ENCODE measurements at places on chromosomes 11 and 22.

DNA sequence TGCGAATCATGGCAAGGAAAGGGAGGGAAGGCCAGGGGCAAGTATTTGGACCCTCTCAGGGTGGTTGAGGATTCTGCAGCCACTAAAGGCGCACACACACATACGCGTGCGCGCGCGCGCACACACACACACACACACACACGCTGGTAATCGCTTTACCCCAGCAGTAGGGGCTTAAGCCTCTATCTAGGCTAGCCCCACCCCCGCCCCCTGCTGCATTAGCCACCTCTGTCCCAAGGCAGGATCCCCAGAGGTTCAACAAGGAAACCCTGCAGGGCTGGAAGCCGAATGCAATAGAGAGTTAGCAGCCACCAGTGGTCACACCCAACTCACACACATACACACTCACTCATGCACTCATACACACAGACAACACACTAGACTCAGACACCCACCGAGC, 28.6 kb upstream of the ELFN2 start:
- H3K27me3 ChIP-seq = no peaks in the 10 kb centered on the region
- no peak overlapping the region for H3K27ac ChIP-seq
- DNase-seq = no peak
- H3K4me1 ChIP-seq = no peaks in the 10 kb centered on the region

DNA sequence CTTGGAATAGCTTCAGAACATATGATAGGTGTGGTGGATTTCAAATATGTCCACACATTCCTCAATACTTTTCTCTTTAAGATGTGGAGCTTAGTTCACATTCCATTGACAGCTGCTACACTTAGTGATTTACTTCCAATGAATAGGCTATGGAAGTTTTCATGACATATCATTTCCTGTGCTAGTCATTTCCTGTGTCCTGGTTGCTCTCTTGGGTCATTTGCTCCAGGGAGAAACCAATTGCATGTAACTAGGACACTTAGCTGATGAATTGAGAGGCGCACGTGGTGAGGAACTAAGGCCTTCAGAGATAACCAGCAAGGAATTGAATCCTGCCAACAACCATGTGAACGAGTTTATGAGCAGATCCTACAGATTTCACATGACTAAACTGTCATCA, 120.9 kb downstream of the SLC17A6 start:
- H3K4me1 ChIP-seq = no peaks in the 10 kb centered on the region
- no peaks in the 10 kb centered on the region for H3K36me3 ChIP-seq
- no peak for DNase-seq
- H3K27ac ChIP-seq = no peak overlapping the region

GRCh38 chr11:86469491-86470388, 95.1 kb downstream of the CCDC81 start:
- no peaks in the 10 kb centered on the region for H3K27me3 ChIP-seq
- no peak overlapping the region for H3K4me3 ChIP-seq
- DNase-seq = no peak
- no peaks in the 10 kb centered on the region for H3K4me1 ChIP-seq
- no peaks in the 10 kb centered on the region for H3K36me3 ChIP-seq
- H3K27ac ChIP-seq = no peak overlapping the region

DNA sequence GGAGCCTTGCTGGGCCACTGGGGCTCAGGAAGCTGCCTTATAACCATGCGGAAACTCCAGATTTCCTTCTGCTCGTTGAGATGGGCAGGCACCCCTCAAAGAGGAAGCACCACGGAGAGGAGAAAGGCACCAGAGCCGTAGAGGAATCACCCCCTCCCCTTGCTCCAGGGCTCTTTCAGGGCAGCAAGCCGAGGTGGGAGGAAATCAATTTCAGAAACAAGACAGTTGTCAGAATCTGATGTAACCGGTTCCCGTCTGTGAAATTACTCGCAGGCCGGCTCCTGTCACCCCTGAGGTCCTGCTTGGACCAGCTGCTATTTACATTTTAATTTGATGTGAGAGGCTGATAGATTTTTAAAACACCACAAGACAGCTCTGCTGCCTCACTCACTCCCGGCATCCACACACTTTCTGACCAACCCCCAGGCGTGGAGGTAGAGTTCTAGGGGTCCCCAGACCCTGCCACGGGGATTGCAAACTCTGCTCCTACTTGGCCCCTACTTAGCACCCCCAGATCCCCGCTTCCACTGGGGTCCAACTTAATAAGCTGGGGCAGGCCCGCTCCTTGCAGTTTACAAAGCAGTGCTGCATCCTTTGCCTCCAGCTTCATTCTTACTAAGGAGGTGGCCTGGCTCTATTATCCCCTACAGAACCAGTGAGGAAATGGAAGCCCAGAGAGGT, 162.5 kb downstream of the CEP164 start:
- H3K27ac ChIP-seq = no peak overlapping the region
- no peak overlapping the region for H3K4me3 ChIP-seq
- no peak for DNase-seq
- no peaks in the 10 kb centered on the region for H3K36me3 ChIP-seq
- H3K4me1 ChIP-seq = no peaks in the 10 kb centered on the region

DNA sequence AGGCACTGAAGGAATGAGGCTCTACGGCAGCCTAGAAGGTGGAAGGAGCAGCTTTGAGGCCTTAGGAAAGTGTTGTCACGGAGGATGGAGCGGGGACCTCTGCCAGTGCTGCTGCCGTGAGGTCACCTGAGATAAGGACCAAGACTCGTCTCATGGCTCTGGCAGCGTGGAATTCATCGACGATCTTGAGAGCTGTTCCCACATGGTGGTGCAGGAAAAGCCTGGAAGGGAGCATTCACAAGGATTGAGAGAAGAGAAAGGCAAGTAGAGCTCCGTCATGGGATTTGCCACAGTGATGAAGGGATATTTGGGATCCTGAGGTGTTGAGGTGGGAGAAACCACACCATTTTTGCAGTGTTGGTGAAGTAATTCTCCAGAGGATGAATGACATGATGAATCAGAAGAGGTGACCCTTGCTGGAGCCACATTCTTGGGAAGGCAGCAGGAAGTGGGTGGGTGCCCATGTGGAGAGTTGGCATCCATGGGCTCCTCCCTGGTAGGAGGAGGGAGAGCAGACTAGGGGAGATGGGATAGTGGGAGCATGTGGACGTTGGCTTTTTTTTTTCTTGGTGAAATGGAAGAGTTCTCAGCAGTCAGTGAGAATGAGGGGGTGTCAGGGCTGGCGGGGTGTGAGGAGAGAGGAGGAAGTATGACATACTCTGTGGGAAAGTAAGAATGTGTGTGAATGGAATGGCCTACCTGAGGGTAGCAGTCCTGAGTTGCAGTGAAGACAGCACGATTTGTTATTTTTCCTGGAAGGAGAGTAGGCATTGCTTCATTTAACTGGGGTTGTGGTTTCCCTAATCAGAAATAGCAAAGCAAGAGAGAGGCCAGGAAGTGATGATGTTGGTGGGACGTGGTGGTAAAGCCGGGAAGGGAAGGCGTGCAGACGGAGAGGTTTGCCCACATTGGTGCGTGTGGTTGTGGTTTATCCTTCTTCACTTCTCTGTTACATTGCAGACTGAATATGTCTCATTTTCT, 11.1 kb downstream of the PPP6R3 start:
- H3K27ac ChIP-seq = no peak overlapping the region
- H3K4me1 ChIP-seq = peaks cover 68% of the 10 kb centered on the region
- DNase-seq = no peak
- H3K4me3 ChIP-seq = no peak overlapping the region

DNA sequence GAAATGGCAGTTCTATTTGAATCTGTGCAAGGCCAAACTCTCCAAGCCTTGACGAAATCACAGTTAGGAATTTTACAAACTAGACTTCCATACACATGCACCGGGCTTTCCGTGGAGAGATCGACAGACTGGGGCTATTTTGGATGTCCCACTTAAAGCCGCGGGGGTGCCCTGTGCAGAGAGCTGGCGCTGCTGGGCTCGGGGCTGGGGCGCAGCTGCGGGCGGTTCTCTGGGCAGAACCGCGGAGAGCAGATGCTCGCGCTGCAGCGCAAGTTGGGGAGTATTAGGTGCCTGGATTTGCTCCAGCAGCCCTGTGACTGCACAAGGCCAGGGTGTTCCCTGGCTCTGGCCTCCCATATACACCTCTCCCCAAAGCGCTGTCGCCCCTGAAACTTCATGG, 67.2 kb downstream of the SPATA19 start:
- DNase-seq = no peak
- H3K4me1 ChIP-seq = no peaks in the 10 kb centered on the region
- H3K36me3 ChIP-seq = no peaks in the 10 kb centered on the region

DNA sequence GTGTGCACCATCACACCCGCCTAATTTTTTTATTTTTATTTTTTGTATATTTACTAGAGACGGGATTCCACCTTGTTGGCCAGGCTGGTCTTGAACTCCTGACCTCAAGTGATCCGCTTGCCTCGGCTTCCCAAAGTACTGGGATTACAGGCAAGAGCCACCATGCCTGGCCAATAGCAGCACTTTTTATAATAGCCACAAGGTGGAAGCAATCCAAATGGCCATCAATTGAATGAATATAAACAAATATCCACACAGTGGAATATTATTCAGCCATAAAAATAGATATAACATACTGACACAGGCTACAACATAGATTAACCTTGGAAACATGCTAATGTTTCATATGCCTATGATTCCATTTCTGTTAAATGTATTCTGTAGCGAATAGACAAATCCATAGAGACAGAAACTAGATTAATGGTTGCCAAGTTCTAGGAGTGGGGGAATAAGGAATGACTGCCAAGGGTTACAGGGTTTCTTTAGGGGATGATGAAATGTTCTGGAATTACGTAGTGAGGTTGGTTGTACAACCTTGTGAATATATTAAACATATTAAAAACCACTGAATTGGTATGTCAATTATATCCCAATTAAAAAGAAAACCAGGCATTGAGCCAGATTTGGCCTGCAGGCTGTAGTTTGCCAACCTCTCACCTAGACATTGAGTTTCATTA, 4.8 kb downstream of the VPS51 start:
- H3K36me3 ChIP-seq = no peaks in the 10 kb centered on the region
- peaks cover 7% of the 10 kb centered on the region for H3K4me1 ChIP-seq

- H3K27ac ChIP-seq = peak overlapping the region; percentile 18
- H3K4me1 ChIP-seq = peaks cover 55% of the 10 kb centered on the region
- peaks cover 1% of the 10 kb centered on the region for H3K36me3 ChIP-seq
- no peak for DNase-seq
- H3K27me3 ChIP-seq = no peaks in the 10 kb centered on the region
Observed at GRCh38 chr11:116976941-116977570, 121.2 kb downstream of the SIK3 start.

- no peaks in the 10 kb centered on the region for H3K4me1 ChIP-seq
- H3K27ac ChIP-seq = no peak overlapping the region
- no peak overlapping the region for H3K4me3 ChIP-seq
- no peaks in the 10 kb centered on the region for H3K36me3 ChIP-seq
Observed at GRCh38 chr22:27022274-27022895, 365.0 kb downstream of the MIAT start.

DNA sequence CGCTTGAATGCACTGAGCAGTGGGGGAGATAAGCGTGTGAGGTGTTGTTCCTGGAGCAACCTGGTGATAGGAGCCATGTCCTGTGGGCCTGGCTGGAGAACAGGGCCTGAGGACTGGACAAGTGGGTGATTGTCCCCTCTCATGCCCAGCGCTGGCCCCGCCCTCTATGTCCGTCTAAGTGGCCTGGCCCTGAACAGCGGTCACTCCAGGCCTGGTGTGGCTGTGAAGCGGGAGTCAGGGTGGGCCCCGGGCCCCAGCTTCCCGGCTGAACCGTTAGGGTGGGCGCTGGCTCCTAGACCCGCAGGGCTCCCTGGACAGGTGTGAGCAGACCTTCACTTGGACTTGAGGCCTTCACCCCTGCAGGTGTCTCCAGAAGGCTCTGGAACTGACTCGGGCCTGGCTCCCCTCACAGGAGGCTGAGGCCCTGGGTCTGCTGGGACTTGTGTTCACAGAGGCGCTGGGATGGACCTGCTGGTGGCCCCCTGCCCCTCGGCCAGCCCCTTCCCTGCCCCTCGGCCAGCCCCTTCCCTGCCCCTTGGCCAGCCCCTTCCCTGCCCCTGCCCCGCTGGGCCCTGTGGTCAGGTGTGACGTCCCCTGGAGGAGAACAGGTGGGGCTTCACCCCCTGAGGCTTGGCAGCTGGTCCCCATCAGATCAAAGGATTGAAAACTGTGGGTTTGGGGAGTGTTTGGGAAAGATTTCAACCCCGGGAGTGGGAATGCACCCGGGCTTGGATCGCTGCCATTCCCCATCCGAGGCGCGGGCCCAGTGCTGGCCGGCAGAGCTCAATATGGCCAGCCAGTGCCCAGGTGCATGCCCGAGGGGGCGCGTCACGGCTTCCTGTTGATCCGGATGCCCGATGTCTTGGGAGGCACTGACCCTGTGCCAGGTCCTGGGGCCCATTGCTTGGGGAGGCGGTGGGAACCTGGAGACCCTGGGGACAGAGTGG, 3.2 kb upstream of the MUC6 start:
- H3K27ac ChIP-seq = no peak overlapping the region
- DNase-seq = no peak
- H3K27me3 ChIP-seq = no peaks in the 10 kb centered on the region
- no peak overlapping the region for H3K4me3 ChIP-seq

GRCh38 chr11:15707971-15708370, 593.2 kb downstream of the INSC start:
- no peak overlapping the region for H3K4me3 ChIP-seq
- no peaks in the 10 kb centered on the region for H3K4me1 ChIP-seq
- H3K27me3 ChIP-seq = no peaks in the 10 kb centered on the region
- H3K36me3 ChIP-seq = no peaks in the 10 kb centered on the region

DNA sequence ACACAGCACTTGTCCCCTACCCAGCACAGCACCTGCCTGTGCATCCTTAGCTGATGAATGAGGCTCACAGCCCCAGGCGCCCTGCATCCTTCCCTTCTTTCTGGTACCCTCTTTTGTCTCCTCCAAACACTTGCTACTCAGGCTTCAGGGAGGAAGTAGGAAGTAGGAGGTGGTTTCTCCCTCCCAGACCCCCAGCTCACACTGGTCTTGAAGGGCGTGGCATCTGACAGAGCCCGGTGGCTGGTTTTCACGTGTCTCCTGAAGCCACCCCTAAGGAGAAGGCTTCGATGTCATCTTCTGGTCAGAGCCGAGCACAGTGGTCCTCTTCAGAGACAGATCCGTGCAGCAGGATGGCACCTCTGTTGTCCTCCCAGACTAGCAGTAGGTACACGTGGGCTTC, 109.8 kb downstream of the PTPRJ start:
- H3K4me3 ChIP-seq = no peak overlapping the region
- H3K27me3 ChIP-seq = no peaks in the 10 kb centered on the region
- H3K27ac ChIP-seq = no peak overlapping the region

GRCh38 chr11:94507485-94507884, 4.8 kb upstream of the C11orf97 start:
- H3K4me3 ChIP-seq = no peak overlapping the region
- peaks cover 6% of the 10 kb centered on the region for H3K4me1 ChIP-seq
- no peak for DNase-seq
- H3K27me3 ChIP-seq = no peaks in the 10 kb centered on the region
- no peak overlapping the region for H3K27ac ChIP-seq
- no peaks in the 10 kb centered on the region for H3K36me3 ChIP-seq

DNA sequence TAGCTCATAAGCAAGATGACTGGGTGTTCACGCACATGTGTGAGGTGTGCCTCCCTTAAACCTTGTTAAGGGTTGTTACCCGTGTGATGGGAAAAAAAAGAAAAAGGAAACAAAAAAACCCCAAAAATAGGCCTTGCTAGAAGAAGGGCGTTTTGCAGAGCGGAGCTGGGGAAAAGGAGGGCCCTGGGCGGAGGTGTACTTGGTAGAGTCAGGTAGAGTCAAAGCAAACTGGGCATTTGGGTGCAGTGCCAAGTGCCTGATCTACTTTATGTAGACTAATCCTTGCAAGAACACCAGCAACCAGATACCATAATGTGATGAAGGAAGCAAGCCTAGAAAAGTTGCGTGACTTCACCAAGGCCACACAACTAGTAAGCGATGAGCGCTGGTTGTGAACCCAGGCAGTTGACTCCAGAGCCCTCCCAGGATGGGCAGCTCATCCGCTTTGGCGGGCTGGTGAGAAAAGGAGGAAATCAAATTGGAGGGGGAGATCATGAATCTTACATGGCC, 1.2 kb upstream of the TIRAP start:
- no peaks in the 10 kb centered on the region for H3K27me3 ChIP-seq
- no peak overlapping the region for H3K4me3 ChIP-seq
- H3K4me1 ChIP-seq = peaks cover 17% of the 10 kb centered on the region
- DNase-seq = no peak
